COLO829 (cell line): ENCODE measurements at places on chromosomes 5 and 9.

DNA sequence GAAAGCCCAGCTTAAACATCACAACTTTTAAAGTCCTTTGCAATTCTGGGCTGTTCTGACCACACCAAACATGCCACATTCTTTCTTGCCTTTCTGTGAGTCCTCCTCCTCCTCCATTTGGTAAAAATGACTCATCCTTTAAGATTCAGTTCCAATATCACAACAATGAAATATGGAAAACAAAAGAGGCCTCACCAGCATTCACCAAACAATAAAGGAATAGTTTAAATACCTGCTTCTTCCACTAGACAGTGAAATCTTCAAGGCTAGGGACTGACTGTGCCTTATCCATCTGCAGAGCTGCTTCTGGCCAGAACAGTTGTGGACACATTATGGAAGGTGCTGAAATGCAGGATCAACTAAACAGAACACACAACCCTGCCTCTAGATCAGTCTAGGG, 36.0 kb downstream of the NR6A1 start:
- DNase-seq = no peak

DNA sequence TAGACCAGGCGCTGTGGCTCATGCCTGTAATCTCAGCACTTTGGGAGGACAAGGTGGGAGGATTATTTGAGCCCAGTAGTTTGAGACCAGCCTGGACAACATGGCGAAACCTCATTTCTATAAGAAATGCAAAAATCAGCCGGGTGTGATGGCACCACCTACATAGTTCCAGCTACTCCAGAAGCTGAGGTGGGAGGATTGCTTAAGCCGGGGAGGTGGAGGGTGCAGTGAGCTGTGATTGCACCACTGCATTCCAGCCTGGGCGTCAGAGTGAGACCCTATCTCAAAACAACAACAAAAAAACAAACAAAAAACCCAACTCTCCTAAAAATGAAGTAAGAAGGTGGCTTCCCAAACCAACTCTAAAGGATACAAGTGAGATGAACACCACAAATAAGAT, 23.0 kb downstream of the IARS1 start:
- DNase-seq = no peak

- DNase-seq = no peak
Measured at GRCh38 chr5:68834491-68834981, 259.3 kb upstream of the SLC30A5 start.

DNA sequence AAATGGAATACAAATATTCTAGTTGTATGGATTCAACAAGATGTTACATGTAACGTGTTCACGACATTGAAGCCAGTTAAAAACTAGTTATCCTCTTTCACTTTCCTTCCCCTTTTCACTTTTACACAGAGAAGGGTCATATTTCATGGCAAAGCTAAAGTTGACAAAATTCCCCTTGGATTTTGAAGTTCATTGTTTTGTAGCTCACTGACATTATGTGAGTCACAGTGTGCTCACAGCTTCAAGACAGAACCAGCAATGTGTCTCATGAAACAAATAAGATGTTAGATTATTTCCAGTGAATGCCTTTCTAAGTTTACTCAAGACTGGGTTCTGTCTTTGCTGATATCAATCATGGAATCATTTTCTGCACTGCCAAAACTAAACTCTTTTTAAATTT, 535.5 kb upstream of the GRIN3A start:
- no peak for DNase-seq

DNA sequence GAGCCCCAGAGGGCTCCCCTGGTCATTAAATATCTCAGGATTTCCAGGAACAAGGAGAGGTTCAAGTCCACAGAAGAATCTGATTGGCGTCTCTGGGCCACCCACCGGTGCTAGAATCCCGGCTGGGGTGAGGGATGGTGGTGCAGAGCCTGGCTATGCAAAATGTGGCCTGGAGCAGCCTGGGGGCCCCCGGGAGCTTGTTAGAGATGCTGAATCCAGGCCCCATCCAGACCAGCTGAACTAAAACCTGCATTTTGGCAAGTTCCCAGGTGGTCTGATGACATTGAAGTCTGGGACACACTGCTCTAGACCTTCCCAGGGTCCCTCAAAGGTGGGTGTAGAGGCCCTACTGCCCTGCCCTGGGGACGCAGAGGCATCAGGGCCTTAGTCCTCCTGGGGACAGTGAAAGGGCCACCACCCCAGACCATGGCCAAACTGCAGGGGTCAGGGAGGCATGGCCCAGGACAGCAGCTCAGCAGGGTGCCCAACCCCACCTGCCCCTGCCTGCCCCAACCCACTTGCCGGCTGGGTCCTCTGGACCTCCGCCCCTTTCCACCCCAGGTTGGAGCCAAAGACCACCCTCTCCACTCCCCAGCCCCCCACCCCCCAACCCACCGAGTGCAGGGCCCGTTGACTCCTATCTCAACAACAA, 34.7 kb downstream of the ADAMTS2 start:
- no peak for DNase-seq

DNA sequence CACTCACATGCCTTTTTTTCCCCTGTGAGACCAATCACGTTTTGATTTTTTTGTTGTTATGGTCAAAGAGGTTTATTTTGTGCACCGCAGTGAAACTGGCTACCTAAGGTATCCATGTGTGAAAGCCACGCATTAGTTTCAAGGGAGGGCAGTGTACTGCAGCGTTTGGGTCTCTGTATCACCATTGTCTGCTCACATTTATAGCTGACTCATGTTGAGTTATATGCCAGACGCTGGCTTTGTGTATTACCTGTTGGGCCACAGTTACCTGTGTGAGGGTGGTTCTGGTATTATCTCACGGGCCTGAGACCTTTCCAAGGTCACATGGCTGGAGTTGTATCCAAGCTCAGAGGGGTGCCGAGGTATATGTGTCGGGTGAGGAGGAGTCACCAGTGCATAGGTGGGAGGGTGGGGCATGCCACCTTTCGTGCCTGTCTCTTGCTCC, 75.8 kb downstream of the ARHGAP26 start:
- no peak for DNase-seq

- DNase-seq = no peak
Measured at GRCh38 chr5:109416882-109417281, 7.1 kb upstream of the PJA2 start.

DNA sequence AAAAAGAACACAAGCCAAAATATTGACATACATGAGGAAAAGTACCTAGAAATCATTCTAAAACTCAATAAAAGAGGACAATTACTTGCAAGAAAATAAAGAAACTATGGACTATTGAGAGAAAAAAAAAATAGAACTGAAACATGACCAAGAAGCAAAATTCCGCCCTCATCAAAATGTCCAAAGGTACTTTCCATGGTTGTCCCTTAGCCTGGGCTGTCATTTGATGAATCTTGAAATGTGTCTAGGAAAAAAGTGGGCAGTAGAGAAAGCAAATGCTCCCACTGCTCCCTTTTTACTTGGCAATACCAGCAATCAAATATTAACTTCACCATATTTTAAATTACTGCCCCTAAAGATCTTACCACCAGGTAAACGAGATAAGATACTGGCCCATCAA, 10.8 kb downstream of the NRG2 start:
- no peak for DNase-seq

GRCh38 chr5:151191661-151192060, 32.2 kb downstream of the CCDC69 start:
- no peak for DNase-seq

GRCh38 chr9:114995681-114996221, 65.4 kb upstream of the TNFSF8 start:
- DNase-seq = no peak

GRCh38 chr5:99379187-99379586, 450.4 kb upstream of the CHD1 start:
- no peak for DNase-seq

- no peak for DNase-seq
Measured at GRCh38 chr5:16862777-16863176, 73.3 kb downstream of the MYO10 start.

DNA sequence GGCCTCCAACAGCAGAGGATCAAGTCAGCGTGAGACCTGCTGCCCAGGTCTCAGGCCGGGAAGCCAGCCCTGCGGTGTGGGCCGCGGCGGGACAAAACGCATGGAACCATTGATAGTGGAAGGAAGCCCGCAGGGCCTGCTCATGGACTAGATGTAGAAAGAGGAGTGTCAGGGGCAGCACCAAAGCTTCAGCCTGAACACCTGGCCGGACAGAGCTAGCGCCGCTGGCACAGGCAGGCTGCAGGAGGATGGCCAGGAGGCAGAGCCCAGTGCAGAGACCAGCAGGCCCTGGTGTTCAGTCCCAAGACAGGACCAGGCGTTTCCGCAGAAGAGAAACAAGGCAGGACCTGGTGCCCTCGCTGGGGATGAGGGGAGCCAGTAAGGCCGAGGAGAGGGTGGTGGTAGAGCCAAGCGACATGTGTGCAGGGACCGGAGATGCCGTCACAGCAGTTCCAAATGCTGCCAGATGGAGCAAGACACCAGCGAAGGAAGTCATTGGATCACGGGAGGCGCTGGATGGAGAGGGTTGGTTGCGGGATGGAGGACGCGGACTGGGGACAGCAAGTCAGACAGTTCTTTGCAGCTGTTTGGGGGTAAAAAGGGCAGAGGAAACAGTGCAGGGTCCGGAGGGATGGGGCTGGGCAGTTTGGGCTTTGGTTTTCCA, 42.1 kb upstream of the OLFM1 start:
- DNase-seq = no peak

- DNase-seq = no peak
Measured at GRCh38 chr5:132057498-132058255, 2.8 kb upstream of the IL3 start.

- no peak for DNase-seq
Measured at GRCh38 chr9:135879619-135880018, 27.7 kb downstream of the CAMSAP1 start.

- DNase-seq = no peak
Measured at GRCh38 chr5:153081385-153081784, 409.1 kb upstream of the GRIA1 start.

GRCh38 chr5:128905568-128906110, 59.6 kb upstream of the SLC27A6 start:
- DNase-seq = peak; percentile 28

- DNase-seq = no peak
Measured at GRCh38 chr9:122468735-122469134, 9.0 kb downstream of the OR1J1 start.

- no peak for DNase-seq
Measured at GRCh38 chr9:129880654-129881546, 45.6 kb downstream of the USP20 start.

DNA sequence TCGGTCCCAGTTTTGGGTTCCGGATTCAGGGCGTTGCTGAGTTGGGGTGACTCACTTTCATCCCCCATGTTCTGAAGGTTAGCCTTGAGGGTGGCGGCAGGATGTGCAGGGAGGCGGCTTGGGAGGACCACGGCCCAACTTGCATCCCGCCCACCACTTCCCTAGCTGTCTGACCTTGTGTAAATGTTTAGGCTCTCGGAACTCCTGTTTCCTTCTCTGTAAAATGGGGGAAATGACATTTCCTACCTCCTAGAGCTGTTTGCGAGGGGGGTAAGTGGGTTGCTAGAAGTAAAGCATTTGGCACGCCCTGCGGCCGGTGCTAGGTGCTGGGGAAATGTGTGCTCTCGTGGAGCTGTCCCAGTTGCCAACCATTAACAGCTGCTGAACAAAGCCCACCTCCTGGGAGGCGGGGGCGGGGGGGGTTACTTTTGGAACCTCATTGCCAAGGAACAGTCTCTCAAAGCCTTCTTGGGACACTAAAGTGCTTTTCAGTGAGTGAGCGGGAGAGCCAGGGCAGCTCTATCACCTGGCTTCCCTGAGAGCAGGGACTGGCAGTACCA, 27.5 kb downstream of the PTGES2 start:
- DNase-seq = no peak

DNA sequence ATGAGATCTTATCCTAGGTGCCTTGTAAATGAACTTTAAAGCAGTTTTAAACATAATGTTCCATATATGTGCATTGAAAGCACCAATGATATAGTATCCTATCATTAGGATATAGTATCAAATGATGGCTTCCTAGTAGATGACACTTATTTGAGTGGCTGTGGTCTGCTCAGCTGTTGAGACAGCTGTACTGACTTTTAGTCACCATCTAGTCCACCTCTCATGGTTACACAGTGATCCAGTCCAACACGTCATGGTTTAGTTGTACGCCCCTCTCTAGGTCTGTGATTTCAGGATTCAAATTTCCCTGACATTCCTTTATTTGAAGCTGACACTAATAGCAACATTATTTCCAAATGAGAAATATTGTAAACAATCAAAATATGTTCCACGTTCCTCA, 127.3 kb upstream of the TUT7 start:
- no peak for DNase-seq

- DNase-seq = peak; percentile 76
Measured at GRCh38 chr9:71249729-71250317, 128.4 kb upstream of the TRPM3 start.

DNA sequence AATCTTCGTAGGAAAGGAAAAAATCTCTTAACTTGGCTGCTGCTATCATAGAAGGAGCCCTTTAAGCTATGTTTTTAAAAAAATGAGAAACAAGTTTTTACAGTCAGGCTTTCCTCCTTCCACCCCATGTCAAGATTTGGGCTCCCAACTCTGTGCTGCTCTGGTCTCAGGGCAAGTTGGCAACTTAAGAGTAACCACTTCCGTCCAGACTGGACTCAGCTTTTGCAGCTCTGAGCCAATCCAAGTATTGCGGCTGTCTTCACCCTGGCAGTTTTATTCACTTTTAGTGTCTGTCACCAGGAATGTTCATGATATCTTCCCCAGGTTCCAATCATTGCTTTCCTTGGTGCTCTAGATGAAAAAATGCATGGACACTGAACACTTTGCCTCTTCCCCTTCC, 115.9 kb upstream of the GAS1 start:
- no peak for DNase-seq
